ENCODE measurements at places on chromosomes 2 and 18.

- no peak for DNase-seq
Measured at GRCh38 chr18:22417496-22418188, at the start of gene CTAGE1. Gene CTAGE1, minus strand, starts transcription at chr18:22417915. Its CDS starts 104 bp downstream, at chr18:22417811.

- no peak for DNase-seq
Measured at GRCh38 chr18:10559553-10560451, 34.0 kb downstream of the NAPG start.

DNA sequence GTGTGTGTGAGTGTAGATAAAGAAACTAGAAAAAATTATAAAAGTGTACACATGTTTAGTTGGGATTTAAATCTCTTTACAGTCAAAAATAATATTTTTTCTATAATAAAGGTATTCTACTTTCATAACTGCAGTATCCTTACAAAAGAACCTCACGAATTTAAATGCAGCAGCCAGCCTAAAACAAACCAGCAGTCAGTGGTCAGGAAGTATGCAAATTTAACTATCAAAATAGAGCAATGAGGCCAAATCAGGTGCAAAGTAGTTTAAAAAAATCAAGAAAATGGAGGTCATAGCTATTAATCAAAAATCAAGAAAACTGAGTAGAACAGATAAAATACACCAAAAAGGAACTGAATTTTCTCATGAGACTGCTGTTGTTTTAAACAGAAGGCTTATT is 407.1 kb downstream of the CDH19 start:
- DNase-seq: no peak

- DNase-seq: no peak
Measured at GRCh38 chr2:140288726-140289125, 1508.5 kb upstream of the NXPH2 start.

GRCh38 chr2:175404839-175405238 is 223.3 kb upstream of the ATP5MC3 start:
- no peak for DNase-seq

- DNase-seq: no peak
Measured at GRCh38 chr2:45237128-45237527, 227.9 kb upstream of the SIX2 start.

Data from activated CD4-positive, alpha-beta T cell treated with anti-CD3 and anti-CD28 coated beads, Interleukin-2, amount 10 ng/mL, durations not matched to agents 7 days and 5 days (primary cell).